ENCODE measurements at places on chromosomes 16 and 17.

DNA sequence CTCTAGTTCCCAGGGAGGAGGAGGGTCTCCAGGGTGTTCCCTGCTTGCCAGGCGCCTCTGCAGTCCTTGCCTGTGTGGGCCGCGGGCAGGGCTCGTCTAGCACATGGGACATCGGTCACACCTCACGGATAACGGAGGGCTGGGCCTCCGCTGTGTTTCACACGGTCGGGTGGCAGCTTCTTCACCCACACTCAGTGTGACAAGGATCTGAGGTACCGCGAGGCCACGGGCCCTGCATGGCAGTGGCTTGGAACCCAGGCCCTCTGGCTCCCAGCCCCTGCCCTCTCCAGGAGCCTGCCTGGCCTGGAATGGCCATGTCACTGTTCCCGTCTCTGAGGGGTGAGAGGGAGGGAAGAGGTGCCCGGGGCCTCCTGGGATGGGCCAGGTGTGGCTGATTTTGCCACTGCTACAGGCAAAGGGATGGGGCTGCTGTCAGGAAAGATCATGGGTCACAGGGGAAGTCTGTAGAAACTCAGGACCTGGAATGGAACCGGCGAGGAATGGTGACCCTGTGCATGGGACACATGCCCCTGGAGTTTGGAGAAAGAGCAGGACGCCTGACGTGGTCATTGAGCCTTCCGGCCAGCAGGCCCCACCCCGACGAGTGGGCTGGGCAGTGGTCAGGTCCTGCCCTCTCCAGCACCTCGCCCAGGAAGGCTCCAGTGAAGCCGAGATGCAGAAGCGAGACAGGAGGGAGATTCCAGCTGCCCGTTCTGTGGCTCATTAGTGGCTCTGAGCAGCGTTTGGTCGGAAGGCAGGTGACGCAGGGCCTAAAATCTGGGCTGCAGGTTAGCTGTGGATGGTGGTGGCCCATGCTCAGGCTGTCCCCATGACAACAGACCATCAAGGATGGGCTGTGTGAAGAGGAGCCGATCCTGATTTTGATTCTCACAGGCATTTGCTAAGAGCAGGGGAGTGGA, 76.5 kb upstream of the GSE1 start:
- DNase-seq, result no peak

DNA sequence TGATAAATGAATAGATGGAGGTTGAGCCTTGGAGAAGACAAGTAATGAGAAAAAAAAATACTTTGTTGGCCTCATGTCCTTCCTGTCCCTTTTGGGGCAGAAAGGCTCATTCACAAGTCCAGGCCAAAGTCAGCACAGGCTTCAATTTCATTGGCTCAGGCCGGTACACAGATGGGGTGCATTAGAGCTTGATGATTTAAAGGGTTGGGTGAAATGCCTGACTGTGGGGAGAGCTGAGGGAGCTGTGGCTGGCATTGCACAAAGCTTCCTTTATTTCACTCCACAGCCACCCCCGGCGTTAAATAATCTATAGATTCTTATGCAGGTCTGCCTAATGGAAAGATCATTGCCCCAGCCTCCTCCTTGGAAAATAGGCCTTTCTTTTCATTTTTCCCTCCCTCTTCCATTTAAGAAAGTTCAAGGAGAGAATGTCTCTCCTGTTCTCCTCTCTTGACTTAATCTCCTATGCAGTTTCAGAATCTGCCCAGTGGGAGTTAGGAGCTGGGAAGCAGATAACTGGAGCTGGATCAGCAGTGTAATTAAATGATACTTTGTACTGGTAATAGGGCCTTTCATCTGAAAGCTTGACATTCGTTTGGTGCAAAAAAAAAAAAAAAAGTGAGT, 24.4 kb downstream of the YPEL2 start:
- DNase-seq, result no peak

DNA sequence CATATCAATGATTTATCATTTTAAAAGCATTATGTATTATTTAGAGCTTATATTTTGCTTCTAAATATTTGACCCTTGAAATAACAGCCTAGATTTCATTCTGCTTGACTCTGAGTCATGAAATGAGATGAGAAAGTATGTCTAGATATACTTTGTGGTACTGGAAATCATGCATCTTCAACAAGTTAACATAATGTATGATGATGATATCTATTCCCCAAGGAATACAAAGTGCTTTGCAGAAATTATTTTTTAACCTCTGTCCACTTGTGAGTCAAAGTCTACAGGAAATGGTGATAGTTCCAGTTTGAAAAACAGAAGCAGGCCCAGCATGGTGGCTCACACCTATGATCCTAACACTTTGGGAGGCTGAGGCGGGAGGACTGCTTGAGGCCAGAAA, 36.1 kb downstream of the GOSR1 start:
- no peak for DNase-seq

DNA sequence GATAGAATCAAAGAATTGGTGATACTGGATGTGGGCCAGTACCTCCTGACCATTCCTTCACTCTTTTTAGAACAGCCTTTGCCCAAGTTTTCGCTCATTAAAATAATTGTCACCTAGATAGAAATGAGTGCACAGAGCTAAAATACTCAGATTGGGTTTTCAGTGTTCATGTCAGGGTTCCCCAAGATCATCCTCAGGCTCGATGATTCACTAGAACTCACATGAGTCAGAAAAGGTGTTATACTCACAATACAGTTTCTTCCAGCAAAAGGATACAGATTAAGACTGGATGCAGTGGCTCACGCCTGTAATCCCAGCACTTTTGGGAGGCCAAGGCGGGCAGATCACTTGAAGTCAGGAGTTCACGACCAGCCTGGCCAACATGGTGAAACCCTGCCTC, 19.9 kb downstream of the ERCC4 start:
- DNase-seq, result no peak

Data from Calu3 (cell line).